ENCODE measurements at places on chromosomes 6 and 20.

- no peak for DNase-seq
These were observed 60.8 kb downstream of the STX11 start for GRCh38 chr6:144211160-144211559.

- no peak for DNase-seq
These were observed 240.1 kb upstream of the TBX18 start for GRCh38 chr6:85004361-85004995.

- DNase-seq, result no peak
These were observed 30.8 kb downstream of the BPIFB4 start for GRCh38 chr20:33110147-33110825.

- no peak for DNase-seq
These were observed 26.3 kb upstream of the MC3R start for GRCh38 chr20:56222201-56222600.

DNA sequence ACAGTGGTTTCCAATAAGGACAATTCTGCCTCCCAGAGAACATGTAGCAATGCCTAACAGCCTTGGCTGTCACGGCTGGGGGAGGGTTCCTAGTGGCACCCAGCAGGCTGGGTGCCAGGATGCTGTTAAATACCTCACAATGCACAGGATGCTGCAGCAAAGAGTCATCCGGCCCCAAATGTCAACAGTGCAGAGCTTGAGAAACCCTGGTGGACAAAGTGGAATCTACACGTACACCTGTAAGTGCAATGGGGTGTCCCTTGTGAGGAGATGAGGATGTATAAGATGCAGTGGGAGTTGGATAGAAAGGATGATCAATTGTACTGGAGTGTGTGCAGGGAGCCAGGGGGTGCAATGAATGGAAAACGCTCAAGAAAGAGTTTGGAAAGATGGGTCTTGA, 142.4 kb downstream of the FNDC1 start:
- DNase-seq, result no peak

GRCh38 chr6:43428874-43429273, 1.5 kb downstream of the ABCC10 start:
- DNase-seq, result no peak

DNA sequence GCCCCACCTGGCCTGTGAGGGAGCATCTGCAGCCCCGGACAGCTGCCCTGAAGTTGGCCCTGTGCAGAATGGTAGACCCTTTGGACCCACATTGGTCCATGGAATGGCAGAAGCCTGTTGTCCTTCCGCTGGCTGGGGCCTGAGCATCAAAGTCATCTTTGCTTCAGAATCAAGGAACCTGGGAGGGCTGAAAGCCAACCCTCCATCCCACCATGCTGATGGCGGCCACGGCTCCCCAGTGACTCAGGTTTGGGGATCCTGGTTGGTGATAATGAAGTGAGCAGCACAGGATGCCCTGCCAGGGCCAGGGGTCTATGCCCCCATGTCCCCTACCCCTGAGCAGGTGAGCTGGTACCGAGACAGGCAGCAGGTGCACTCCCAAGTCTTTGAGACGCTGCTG, 52.8 kb downstream of the YTHDF1 start:
- DNase-seq, result no peak

DNA sequence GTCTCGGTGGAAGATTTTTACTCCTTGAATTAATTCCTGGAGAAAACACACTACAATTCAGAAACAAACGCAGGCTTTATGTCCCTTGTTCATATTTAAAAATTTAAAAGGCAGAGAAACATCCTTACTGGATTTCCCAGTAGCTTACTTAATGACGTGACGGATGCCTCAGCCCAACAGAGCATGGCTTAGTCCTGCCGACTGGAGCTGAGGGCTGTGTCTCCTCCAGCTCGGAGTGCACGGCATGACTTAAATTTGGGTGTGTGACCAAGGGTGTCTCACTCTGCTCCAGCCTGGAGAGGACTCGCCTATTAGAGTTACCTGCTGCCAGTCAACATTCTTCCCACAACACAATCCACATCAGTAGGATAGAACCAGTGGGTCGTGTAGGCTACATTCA, 107.1 kb downstream of the PSMB1 start:
- no peak for DNase-seq

- DNase-seq, result peak; percentile 38
These were observed 37.0 kb downstream of the SHLD1 start for GRCh38 chr20:5786930-5787795.

DNA sequence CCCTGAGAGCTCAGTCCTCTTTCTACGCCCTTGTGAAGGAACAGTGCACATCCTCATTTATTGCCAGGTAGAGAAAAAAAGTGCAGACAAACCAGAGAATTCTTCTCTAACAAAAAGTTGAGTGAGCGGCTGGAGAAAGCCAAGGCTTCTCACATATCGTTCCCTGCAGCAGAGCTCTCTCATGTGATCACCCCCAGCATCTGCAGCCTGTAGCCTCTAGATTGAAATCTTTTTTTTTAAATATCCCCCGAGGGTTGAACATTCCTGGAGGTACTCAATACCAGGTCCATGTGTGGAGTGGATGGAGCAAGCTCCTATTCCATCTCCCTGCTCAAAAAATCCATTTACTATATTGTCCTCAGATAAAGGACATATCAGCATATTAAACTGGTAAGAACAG, 22.9 kb upstream of the ZNF133 start:
- no peak for DNase-seq

GRCh38 chr20:15515691-15516090, 1057.6 kb downstream of the KIF16B start:
- DNase-seq, result no peak

DNA sequence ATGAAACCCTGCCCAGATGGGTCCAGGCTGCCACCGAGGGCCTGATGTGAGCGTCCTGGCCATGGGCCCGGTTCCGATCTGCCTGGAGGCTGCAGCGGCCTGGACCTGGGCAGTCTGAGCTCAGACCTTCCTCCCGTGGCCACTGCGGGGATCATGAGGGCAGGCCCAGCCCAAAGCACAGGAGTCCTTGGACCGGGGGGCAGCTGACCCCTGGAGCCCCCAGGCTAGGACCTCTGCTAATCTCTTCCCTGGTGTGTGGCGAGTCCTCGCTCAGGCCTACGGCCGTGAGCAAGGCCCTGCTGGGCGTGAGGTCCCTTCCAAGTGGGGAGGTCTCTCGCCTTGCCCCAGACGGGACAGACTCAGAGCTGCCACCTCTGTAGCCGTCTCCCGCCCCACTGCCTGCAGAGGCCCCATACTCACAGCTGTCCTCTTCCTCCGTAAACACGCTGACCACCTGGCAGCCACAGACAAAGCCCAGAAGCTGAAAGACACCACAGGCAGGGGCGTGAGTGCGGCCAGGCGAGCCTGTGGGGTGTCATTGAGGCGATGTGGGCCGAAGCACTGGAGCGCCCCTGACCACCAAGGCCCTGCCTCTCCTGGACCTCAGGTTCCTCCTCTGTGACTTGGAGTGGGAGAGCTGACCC, 8.0 kb downstream of the BIRC7 start:
- DNase-seq, result no peak

DNA sequence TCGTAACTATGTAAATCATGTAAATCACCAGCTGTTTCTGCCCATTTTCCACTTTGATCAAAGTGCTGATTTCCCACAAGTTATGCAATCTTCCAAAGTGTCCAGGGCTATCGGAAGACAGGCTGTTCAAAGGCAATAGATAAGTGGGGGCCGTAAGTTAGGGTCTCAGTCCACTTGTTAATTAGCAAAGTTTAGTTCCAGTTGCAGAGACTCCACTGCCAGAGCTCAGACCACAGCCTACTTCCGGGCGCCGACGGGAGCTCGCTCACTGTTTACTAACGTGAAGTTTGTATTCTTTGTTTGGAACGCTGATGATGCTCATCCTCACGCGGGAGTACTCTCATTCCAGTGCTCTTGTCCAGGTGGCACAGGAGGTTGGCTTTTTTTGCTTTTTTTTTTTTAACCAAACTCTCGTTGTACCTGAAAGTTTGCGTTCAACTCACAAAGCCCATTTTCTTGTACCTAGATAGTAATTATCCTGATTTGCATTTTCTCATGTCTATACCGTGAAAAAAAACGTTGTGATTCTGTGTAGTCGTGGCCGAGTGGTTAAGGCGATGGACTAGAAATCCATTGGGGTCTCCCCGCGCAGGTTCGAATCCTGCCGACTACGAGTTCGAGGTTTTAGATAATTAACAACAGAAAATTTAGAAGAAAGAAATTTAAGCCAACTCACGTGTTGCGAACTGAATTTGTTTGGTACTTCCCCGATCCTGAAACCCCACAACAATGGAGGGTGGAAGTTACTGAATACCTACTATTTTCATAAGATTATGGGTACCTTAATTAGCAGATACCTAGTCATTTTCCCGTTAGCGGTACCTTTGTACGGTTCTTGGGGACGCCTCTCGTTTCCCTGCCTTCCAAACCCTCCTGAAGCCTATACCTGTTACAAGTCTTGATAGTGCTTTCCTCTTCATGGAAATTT, 29.9 kb upstream of the ZNF184 start:
- DNase-seq, result peak; percentile 65

DNA sequence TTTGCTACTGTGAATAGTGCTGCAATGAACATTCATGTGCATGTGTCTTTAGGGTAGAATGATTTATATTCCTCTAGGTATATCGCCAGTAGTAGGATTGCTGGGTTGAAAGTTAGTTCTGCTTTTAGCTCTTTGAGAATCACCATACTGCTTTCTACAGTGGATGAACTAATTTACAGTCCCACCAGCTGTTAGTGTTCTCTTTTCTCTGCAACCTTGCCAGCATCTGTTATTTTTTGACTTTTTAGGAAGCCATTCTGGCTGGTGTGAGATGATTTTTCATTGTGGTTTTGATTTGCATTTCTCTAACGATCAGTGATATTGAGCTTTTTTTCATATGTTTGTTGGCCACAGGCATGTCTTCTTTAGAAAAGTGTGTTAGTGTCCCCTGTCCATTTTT, 40.0 kb downstream of the PLG start:
- DNase-seq, result no peak

DNA sequence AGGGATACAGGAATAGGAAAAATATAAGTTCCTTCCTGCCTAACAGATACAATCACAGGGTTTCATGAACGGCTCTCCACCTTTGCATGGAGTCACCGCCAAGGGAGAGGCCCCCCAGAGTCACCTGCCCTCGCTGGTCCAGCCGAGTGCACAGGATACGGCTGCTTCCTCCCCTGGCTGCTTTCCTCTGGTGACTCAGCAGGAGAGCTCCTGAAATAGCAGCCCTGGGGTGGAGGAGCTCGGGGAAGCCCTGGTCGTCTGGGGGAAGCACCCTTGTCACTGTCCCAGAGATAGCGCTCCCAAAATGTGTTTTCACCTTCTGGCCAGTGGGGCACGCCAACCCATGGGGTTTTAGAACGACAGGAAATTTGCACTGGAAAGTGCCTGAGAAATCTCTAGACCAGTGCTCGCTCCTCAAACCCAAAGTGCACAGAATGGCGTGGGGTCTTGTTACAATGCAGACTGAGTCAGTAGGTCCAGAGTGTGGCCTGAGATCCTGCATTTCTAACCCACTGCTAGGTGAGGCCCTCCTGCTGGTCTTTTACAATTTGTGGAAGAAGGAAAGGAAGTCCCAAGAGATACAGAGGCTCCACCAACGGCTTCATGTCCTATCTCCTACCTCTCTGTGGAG, 35.9 kb upstream of the FAM50B start:
- DNase-seq, result peak; percentile 39

- DNase-seq, result no peak
These were observed 485 bp upstream of the RTF2 start for GRCh38 chr20:56467968-56468315.

DNA sequence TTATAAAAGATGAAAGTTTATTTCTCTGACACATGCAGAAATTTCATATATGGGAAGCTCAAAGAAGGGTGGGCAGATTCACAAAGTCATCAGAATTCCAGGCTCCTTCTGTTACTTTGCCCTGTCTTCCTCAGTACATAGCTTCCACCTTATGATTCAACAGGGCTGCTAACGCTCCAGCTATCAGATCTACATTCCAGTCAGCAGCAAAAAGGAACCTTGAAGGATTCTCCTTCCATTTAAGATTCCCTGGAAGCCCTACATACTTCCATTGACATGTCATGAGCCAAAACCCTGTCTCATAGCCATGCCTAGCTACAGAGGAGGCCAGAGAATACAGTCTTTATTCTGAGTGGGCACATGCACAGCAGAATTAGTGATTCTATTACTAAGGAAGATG, 103.3 kb downstream of the NCR2 start:
- DNase-seq, result no peak

DNA sequence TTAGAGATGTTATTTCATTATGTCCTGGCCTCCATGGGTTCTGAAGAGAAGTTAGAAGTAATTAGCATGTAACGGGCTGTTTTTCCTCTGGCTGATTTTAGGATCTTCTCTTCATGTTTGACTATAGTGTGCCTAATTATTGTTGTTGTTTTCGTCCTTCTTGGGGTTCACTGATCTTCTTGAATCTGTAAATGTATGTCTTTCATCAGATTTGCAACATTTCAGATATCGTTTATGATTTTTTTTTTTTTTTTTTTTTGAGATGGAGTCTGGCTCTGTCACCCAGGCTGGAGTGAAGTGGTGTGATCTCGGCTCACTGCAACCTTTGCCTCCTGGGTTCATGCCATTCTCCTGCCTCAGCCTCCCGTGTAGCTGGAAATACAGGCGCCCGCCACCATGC, 246.7 kb downstream of the TFAP2C start:
- DNase-seq, result no peak

GRCh38 chr6:148383658-148384368, 41.2 kb downstream of the SASH1 start:
- no peak for DNase-seq

- DNase-seq, result no peak
These were observed 238.8 kb downstream of the TSHZ2 start for GRCh38 chr20:53210931-53211330.

DNA sequence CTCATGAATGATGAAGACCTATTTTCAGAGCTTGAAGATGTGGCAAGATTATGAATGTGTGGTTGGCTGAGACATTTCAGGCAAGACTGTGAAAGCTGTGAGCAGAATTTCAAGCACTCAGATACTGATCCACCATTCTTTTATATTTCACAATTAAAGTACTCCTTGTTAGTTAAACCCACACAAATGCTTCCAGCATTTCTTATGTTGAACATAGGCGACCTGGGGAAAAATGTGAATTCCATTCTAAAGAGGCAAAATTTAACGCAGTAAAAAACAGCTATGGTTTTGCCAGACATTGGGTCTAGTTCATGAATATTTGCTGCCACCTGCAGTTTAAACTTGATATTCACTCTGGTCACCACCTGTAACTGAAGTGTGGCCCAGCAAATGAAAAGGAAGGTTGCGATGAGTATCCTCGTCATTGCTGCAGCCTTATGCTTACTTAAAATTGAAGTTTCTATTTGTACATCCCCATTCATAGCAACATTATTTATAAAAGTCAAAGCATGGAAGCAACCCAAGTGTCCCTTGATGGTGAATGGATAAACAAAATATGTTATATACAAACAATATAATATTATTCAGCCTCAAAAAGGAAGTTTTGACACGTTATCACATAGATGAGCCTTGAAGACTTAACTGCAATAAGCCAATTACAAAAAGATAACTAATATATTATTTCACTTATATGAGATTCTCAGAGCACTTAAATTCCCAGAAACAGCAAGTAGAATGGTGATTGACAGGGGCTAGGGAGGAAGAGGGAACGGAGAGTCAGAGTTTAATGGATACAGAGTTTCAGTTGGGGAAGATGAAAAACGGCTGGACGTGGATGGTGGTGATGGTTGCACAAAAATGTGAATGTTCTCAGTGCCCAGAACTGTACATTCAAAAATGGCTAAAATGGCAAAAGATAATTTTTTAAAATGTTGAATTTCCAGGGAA, 32.4 kb upstream of the FAM184A start:
- peak; percentile 43 for DNase-seq
